ENCODE measurements at places on chromosomes 2 and 18.

- no peak for DNase-seq
Measured at GRCh38 chr18:49709347-49709690, 104.0 kb downstream of the ACAA2 start.

DNA sequence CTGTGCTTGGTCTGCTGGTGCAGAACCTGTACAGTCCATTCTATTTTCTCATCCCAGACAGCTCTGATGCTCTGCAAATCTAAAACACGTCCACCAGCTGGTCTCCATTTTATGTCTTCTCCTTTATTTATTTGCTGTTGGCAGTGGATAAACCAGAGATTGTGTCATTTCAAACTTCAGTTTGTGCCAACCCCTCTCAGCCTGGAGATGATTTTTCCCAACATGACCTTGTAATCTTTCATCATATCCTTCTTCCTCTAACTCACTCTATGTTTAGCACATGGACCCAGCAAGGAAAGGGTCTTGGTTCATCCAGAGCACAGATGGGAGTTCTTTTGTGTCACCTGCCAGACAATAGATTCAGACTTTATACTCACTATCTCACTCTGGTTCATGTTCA is 273.2 kb downstream of the MTX2 start:
- no peak for DNase-seq

DNA sequence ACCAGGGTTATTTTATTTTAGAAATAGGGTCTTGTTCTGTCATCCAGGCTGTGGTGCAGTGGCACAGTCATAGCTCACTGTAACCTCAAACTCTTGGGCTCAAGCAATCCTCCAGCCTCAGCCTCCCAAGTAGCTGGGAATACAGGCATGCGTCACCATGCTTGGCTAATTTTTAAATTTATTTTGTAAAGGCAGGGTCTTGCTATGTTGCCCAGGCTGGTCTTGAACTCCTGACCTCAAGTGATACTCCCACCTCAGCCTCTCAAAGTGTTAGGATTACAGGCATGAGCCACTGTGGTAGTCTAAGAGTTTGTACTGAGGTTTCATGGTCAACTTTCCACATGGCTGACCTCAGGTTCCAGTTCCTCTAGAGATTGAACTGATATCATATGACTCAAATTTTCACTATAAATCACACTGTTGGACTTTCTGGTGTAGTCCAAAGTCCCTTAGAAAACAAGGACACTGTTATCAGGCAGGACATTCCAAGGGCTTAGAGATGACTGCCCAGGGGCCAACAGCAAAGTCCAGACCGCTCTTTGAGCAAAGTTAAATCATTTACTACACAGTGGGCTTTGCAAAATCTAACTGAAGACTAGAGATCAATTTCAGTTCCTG is 82.0 kb upstream of the MEX3C start:
- DNase-seq = no peak

DNA sequence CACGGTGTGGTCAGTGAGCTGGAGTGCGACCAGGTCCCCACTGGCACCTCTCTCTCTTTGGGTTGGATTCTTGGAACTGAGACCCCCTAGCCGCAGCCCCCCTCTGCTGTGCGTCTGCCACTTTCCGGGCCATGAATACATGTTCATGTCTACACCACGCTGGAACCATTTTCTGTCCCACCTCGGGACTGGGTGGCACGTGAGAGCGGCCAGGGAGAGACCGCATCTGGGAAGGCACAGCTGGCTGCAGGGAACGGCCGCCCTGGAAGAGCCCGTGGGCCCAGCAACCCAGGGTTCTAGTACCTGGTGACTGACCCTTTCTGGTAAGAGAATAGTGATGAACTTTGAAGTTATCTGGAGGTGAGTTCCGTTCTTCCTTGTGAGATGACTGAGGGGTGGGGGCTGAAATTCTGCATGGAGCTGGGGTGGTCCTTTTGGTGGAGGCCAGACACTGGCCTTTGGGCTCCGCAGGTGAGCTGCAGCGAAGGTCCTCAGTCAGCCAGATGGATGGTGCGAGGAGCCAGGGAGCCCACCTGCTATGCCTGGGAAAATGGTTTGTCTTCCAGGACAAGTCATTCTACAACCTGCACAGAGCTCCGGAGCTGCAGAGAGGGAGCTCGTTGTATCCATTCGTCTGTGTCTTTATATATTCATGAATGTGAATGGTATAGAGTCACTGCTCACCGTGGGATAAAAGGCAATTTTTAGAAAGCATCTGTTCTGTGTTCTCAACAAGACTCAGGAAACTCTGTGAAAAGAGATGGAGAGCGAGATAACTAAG is 223.5 kb downstream of the NDUFA10 start:
- DNase-seq = no peak

DNA sequence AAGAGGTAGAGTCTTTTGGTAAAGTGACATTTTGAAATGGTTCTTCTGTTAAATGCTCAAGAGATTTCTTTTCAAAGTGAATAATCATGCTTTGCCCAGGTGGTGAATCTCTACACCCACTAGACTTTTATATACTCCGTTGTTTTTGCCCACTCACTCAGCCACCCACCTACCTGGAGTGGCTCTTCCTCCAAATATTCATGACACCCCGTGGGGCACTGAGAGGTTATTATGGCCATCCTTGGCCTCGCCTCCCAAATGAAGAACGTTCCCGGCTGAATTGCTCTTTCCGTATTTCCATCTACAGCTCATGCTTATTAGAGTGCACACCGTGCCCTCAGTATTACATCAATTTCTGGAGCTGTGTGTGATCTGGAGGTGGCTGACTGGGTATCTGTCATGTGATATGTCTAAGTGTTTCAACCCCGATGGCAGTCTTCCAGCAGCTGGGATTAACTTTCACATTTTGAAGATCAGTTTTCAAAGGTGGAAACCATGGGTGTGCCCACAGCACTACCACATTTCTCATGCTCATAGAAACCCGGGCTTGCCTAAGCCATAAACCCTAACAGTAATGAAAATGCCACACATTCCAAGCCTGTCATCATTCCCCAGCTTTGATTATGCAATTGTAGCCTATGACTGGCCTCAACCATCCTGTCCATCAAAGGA is 406.6 kb upstream of the MMADHC start:
- DNase-seq = peak; percentile 3

GRCh38 chr2:109555346-109555900 is 58.3 kb downstream of the SEPTIN10 start:
- DNase-seq = no peak

GRCh38 chr2:18362696-18363095 is 197.8 kb downstream of the RDH14 start:
- DNase-seq = no peak

DNA sequence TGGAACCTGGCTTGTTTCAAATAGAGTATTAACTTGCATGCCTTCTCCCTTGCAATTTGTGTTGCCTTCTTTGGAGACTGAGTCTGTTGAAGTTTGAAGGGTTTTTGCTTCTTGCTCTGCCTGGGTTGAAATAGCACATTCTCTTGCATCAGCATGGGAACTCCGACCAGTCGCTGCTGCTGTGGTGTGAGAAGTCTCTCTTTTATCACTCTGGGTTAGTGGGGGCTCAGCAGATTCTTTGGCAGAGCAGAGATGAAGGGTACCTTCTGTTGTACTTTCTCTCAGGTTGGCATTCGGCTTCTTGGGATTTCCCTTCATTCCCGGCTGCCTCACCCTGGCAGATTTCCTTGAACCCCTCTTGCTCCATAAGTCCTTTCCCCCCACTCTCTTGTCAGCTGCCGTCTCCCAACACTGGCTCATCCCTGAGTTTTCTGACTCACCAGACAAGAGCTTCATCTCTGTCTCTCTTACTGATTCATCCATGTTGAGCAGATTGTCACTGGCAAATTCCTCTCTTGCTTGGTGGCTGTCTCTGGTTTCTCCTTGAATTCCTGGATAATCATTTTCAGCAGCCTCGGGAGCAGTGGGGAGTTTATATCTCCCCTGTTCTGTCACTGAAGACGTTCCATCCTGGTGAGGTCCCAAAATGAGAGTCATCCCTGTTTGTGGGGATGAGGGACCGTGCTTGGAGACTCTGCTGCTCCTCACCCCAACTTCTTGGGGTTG is 49.9 kb downstream of the ALPK2 start:
- DNase-seq = no peak

GRCh38 chr2:121043827-121044222 is 241.2 kb downstream of the TFCP2L1 start:
- no peak for DNase-seq

- DNase-seq = no peak
Measured at GRCh38 chr2:120875431-120875830, 139.8 kb downstream of the GLI2 start.

GRCh38 chr2:229713371-229714079 is 830 bp downstream of the DNER start:
- no peak for DNase-seq

GRCh38 chr2:133434959-133435668 is 133.1 kb downstream of the NCKAP5 start:
- DNase-seq = no peak

DNA sequence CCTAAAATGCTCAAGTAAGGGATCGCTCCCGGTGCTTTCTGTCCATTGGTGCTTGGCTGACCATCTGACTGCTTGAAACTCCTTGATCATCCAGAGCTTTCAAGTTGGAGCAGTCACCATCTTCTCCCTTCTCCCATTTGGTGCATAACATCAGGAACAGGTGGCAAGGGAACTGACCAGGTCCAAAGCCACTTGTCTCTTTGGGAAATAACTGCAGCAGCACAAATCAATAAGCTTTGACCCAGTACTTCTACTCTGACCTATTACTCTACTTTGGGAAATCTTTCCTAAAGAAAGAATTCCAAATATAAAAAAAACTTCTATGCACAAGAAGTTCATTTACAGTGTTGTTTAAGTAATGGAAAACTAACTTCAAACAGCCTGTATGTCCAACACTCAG is 10.6 kb upstream of the MAT2A start:
- DNase-seq = no peak
